ENCODE measurements at places on chromosomes 2 and 18.

GRCh38 chr2:200905618-200906296, 16.6 kb downstream of the NIF3L1 start:
- no peak for DNase-seq

GRCh38 chr2:150346806-150347205, 140.7 kb downstream of the RND3 start:
- DNase-seq, result no peak

GRCh38 chr2:240898731-240899467, 2.9 kb upstream of the MAB21L4 start:
- no peak for DNase-seq

GRCh38 chr18:8871489-8871888, 166.1 kb downstream of the MTCL1 start:
- no peak for DNase-seq

DNA sequence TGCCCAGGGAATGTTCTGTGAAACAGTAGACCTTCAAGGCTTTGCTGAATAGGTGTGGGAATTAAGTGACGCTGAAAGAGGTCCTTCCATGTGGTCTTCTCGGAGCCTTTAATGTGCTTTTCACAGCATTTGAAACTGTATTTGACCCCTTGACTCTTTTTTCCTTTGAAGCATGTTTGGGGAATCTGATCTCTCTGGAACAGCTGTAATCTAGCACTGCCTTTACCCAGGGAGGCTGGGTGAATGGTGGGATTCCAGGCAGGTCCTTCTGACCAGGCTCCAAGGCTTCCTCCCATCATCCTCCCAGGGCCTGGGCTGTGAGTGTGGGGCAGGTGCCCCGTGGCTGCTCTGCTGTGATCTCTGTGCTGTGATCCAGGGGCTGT, 4.2 kb downstream of the ZAP70 start:
- no peak for DNase-seq

DNA sequence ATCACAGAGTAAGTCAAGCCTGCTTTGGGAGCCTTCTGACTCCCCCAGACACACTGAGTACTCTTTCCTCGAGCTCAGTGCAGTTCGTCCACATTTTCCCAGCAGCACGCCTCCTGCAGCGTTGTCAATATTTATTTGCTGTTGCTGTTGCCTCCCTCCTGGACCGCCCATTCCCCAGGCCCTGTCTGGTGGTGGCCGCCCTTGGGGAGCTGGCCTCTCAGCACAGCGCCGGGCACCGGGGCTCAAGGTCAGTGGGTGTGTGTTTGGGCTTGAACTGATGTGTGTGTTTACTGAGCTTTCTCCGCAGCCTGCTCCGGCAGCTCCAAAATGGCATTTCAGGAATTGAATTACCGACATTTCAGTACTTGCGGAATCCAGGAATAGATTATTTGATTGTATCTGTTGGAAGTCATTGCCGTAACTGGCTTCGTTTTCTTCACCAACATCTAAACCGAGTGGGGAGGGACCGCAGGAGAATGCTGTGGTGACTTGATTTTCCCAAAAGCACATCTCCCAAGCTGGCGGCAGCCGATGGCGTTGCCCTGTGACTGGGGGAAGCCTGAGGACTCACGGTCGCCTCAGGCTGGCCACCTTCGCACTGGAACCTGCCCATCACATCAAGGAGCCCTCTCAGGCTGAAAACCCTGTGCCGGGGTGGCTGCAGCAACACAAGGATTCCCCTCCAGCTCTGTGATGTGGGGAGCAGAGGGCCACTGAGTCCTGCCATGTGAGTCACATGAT, 66.0 kb downstream of the HPCAL1 start:
- no peak for DNase-seq

DNA sequence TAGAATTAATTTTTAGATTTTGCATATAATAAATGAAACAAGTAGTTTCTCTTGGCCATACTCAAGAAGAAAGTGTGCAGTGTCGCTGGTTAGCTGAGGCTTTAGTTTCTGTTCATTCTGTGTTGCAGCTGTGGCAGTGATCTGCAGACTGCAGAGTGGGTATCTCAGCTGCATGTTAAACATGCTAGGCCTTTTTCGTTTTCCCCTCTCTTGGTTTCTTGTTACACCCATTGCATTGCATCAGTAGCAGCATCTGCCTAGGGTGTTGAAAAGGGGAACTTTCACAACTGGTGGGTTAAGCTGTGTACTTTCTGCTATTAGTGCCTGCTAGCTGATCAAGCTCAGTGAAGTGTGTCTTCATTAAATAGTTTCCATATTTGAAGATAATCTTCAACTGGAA, 51.3 kb downstream of the ACSL3 start:
- DNase-seq, result no peak

DNA sequence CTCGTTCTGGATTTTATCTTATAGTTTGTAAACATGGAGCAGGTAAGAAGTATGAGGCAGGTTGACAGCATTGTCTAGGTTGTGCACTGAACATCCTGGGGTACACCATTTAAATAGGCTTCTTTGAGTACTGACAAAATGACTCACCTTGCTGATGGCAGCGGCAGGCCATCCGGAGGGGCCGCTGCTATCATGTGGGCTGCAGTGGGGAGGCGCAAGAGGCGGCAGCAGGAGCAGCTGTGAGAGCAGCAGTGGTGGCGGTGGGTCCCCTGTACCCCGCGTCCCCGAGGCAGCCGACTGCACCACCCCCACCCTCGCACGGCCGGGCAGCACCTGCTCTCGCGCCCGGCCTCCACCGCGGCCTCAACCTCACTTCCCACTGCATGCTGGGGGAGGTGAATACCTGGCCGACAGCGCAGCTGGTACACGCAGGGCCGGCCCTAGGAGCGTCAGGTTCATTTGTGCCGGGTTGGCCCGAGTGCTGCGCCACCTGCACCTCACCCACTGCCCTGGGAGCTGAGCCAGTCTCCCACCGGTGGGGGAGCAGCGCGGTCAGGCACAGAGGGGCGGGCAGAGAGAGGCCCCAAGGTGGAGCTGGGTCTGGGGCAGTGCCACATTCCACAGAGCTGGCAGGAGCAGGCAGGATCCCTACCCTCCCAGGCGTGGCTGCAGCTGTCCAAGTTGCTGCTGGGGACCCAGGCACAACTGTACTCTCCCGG, 154.5 kb upstream of the RBMS1 start:
- no peak for DNase-seq

DNA sequence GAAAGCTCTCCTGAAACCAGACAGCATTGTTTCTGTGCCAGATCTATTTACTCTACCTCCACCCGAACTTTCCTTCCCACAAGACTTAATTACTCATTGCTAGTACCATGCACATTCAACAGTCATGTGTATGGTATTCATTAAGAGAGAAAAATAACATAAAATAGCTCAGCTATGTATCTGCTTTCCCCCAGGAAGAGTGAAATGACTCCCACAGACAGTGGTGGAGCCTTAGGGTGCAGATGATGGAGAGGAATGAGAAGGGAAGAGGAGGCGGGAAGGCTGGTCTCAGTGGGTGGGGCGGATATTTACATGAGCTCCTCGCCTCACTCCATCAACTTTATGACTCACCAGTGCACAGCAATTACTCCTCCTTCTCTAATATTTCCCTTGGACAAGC, 724.5 kb downstream of the EPHA4 start:
- no peak for DNase-seq

- DNase-seq, result no peak
Measured at GRCh38 chr18:39701839-39702238, 2136.2 kb upstream of the CELF4 start.

DNA sequence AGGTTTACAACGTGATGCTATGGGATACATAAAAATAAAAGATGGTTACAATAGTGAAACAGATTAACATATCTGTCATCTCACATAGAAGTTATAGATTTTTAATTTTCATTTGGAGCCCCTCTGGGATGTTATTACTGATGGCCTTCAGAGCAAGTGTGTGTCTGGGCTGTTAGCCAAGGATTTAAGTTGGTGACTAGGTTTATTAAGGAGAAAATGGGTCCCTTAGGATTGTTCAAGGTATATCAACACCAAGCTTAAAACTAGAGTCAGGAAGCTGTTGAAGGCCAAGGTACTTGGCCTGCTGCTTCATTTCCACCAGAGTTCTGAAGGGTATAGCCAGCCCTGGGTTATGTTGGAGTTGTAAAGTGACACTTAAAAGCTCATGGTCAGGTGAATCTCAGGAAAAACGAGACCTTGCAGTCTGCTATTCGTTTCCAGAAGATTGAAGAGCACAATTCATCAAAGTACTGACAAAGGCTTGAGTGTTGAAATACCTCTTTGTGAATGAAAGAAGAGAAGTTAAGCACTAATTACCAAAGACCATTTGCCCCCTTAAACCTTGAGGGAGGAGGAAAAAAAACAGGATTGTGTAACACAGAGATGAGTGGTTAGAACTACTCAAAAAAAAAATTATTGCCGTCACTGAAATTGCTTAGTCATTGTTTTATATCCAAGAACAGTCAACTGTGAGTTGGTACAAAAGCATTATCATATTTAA, 48.4 kb downstream of the MAP2 start:
- no peak for DNase-seq

DNA sequence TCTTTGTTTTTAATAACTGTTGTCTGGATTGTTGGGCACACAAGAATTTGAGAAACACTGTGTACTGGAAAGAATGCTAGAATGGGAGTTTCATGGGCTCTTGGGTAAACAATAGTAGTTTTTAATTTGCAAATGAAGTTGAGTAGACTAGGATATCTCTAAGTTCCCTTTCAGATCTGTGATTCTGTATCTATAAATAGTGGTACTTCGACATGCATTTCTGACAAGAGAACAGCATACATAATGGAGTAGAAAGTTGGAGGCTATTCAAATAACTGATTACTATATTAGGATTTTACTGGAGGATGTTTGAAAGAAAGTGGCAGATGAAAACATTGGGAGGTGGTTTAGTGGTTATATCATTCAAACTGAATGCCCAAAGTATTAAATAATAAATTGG, 29.5 kb downstream of the EPB41L5 start:
- no peak for DNase-seq

DNA sequence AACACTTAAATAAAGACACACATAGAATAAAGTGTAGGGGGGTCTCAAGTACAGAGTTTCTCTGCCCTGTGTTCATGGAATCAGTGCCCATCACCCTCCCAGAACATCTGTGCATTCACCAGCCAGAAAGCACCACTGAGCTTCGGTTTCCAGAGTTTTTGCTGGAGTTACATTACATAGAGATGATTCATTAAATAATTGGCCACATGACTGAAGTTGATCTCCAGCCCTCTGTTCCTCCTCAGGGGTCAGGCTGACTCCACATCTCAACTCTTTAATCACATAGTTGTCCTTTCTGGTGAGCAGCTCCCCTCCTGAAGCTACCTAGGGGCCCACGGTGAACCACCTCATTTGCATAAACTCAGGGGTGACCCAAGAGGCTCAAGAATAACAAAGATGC, 129.8 kb downstream of the METTL4 start:
- no peak for DNase-seq

- no peak for DNase-seq
Measured at GRCh38 chr2:68905116-68905515, 33.9 kb upstream of the BMP10 start.

DNA sequence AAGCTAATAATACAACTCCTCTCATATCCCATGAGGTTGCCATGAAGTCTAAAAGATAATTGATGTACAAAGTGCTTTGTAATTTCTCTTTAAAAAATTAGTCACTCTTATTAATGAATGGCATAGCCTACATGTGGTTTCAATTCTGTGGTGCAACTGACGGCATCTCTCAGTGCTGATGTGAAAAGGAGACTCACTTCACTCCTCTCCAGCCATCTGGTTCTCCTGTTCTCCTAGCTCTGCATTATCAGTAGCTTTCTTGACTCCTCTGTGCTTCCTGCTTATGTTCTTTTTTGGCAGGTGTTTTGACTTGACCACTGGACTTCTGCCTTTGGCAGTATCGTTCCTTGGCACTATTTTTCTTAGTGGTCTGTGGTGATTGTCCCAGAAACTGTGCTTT, 134.9 kb upstream of the ZFP36L2 start:
- no peak for DNase-seq

- DNase-seq, result no peak
Measured at GRCh38 chr2:40128796-40129195, 323.1 kb downstream of the SLC8A1 start.

DNA sequence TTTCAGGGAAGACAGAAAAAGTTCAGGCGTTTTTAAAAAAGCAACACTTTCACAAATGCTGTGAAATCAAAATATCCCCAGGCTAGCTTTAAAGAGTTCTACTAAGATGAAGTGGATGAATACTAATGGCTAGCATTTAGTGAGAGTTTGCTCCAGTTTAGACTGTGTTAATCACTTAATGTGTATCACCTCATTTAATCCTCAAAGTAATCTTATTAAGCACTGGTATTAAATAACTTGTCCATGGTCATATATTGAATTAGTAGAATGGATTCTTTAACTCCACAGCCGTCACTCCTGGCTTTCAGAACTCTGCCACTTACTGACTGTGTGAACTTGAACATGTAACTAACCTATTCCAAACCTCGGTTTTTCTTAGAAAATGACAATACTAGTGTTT, 66.0 kb downstream of the CABYR start:
- DNase-seq, result no peak

GRCh38 chr2:118013221-118013723, 598 bp downstream of the CCDC93 start:
- peak; percentile 28 for DNase-seq

GRCh38 chr18:607930-608329, 11.1 kb downstream of the CLUL1 start:
- no peak for DNase-seq

- no peak for DNase-seq
Measured at GRCh38 chr2:52347292-52347691, 1315.4 kb upstream of the NRXN1 start.
